ENCODE measurements at places on chromosomes 1 and 21.
A peak's percentile ranks its signal among the peaks of the same experiment; 100 is the strongest.

GRCh38 chr1:2229911-2230731, 2.0 kb downstream of the SKI start:
- peak; percentile 29 for DNase-seq

DNA sequence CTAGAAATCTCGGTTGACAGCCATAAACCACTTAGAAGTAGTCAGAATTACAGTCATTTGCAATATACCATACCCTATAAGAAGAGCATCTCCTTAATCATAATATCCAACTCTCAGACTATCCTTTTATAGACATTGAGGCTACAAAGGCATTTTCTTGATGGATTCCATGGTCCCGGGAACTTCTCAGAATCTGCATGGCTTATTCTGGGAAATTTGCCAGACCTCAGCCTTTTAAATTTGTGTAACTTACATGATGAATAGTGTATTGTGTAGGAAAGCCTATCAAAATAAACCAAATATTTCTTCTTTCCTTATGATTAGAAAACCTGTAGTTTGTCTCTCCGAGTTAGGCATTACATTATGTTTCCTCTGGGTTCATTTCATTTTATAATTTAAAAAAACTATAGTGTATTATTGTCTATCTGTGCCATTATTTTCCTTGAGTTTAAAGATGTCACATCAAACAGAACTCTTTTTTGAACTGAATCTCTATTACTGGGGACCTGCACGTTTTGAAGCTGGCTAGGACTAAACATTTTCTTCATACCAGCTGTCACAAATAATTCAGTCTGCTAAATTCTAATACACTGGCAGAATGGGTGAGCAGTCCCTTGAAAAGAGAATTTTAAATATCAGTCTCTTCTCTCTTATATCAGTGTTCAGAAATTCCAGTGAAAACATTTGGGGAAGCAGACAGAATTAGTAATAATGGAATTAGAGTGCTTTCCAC, 102.9 kb downstream of the GABPA start:
- DNase-seq, result no peak

GRCh38 chr1:175273376-175274031, 80.9 kb upstream of the KIAA0040 start:
- no peak for DNase-seq

DNA sequence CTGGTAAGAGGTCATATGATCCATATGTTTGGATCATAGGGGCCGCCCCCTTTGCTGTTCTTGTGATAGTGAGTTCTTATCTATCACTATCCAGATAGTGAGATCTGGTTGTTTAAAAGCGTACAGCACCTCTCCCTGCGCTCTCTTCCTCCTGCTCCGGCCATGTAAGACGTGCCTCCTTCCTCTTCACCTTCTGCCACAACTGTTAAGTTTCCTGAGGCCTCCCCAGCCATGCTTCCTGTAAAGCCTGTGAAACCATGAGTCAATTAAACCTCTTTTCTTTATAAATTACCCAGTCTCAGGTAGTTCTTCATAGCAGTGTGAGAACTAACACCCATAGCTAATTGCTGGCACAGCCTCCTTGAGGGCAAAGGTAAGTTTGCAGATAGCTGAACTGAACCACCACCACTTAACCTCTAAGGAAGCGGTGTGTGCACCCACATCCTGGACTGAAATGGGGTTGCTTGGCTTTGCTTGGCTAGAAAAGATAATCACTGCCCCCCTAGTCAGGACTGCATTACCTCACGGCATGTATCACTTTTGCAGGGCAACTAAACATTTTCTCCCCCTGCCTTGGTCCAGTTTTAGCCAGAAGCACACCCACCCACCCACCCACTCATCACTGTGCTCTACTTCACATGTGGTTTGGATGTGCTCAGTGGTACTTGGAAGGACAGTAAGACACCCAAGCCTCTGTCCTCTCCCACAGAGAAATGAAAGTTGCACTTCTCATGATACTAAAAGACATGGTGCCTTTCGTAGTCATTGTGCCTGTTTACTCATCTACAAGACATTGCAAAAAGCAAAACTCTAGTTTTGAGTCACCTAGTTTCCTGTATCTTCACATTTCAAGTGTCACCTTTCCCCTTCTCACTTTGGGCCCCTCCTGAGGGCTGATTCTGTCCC, 23.1 kb upstream of the PTAFR start:
- DNase-seq, result peak; percentile 41

All from suppressor macrophage (primary cell).